HCT116 (cell line): ENCODE measurements at places on chromosomes 2 and 18.
A peak's percentile ranks its signal among the peaks of the same experiment; 100 is the strongest.

GRCh38 chr2:39517622-39518021, 80.5 kb upstream of the MAP4K3 start:
- DNase-seq = no peak

DNA sequence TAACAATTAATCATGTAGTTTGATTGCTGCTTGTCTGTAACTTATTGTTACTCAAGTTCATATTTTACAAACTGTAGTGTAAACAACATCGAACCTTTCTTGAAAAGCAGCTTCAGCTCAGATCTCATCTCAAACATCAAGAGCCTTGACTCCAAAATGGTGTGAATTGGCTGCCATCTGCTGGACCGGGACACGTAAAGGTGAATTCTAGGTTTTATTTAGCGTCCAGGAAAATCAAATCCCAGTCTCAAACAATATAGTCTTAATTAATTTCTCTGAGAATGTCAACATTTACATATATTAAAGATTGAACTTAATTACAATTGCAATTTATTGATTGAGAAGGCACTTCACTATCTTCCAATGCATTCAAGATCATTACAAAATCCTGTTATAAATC, 453.0 kb downstream of the GALR1 start:
- no peak for DNase-seq

GRCh38 chr2:46909771-46910419, 5.7 kb downstream of the MCFD2 start:
- DNase-seq = peak; percentile 94

DNA sequence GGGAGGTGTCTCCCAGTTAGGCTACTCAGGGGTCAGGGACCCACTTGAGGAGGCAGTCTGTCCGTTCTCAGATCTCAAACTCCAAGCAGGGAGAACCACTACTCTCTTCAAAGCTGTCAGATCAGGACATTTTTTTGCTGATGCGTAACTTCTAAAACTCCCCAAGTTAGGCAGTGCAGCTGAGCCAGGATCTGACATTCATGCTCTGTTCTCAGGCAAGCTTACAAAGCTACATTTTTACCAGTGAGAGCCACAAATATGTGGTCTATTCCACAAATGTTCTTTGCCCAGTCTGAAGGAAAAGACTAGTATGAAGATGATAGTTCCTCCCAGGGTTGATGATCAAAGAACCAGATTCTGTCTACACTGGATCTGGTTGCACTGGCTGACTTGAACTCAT, 184.1 kb downstream of the MTCL1 start:
- DNase-seq = no peak

GRCh38 chr2:241138471-241138870, 10.8 kb downstream of the PASK start:
- DNase-seq = no peak

DNA sequence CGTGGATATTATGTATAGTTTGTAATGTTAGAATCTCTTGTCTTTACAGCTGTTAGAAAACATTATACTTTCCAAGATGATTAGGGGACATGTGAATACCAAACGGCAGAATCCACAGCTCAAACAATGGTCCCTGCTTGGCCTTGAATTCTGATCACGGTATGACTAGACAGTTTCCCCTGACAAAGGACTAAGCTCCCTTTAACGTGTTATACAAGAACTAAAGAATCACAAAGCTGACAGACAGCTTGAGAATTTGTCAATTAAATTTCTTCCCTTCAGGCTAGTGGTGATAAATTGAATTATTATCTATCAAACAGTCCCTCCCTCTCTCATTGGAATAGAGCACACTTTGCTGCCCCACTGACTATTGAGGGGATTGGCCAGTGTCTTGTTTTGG, 359.2 kb upstream of the ID2 start:
- no peak for DNase-seq

- DNase-seq = no peak
Measured at GRCh38 chr2:16861111-16861510, 195.5 kb upstream of the CYRIA start.

DNA sequence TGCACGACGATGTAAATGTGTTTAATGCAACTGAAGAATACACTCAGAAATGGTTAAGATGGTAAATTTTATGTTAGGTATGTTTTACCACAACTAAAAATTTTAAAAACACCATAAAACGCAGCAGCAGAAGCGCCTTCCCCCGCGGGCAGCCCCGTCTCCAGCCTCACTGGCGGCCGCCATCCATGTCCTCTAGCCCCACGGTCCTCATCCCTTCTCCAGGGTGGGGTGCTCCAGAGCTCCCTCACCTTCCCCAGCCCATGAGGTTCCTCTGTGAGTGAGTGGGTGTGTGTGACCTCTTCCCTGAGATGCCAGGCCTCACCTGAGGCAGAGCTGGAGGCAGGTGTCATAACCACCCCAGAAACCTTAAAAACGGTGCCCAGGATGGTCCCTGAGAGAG, 17.0 kb downstream of the INHBB start:
- DNase-seq = no peak

DNA sequence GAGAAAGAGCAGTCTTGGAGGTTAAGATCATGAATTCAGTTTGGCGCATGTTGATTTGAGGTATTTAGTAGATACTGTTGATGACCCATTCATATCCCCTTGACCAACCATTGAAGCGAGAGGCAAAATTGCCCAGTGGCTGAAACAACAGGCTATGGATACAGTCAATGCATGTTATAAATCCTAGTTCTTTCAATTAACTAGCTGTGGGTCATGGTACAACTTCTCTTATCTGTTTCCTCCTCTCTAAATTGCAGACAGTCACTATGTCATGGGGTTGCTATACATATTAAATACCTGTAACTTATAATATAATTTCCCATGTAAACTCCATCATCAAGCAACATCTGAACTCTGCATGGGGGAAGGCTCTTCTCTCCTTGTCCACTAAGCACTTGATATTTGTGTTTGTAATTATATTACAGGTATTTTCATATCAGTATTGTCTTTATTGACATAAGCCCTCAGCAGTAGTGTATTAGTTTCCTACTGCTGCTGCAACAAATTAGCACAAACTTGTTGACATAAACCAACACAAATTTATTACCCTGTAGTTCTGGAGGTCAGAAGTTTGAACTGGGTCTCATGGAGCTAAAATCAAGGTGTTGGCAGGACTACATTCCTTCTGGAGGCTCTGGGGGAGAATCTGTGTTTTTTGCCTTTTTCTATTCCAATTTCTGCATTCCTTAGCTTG, 61.7 kb upstream of the ACTR3 start:
- no peak for DNase-seq

- DNase-seq = no peak
Measured at GRCh38 chr18:4549164-4549872, 94.2 kb upstream of the DLGAP1 start.

DNA sequence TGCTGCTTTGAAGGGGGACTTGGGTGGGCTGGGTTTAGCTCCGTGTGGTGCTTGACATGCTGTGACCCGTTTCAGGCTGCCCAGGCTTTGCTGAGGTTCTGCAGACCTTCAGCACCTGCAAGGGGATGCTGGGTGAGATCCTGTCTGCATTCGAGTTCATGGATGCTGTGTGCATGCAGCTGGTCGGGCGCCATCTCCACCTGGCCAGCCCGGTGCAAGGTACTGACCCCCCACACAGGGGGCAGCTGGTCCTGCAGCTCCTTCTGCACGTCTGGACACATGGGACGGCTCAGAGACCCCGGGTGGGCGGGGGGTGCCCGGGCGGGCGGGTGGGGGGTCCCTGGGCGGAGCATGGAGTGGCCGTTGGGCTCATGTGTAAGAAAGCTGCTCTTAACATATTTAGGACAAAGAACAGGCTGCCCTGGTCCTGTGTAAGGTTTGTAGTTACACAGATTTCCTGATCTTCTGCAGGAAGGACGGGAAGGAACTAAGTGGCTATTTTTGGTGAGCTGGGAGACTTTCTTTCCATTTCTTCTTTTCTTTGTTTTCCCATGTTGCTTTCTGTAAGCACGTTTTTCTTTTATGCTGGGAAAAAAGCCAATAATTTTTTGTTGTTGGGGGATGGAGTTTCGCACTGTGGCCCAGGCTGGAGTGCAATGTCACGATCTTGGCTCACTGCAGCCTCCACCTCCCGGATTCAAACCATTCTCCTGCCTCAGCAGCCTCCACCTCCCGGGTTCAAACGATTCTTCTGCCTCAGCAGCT, 15.8 kb downstream of the D2HGDH start:
- no peak for DNase-seq

DNA sequence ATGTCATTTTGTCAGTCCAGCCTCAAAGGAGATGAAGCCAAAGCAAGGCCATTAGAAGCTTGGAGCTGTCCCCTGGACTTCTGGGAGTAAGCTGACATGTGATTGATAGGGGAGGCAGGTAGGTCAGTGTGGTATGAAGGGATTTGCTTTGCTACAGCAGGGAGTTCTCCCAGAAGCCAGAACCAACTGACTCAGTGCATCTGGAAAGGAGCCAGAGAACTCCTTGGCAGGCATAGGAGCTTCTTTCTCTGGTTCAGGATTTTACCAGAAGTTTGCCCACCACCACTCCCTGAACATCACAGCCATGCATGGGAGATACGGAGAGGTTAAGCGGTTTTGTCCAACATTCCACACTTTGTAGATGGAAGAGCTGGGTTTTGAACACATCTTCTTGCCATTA, 24.5 kb upstream of the KCNE4 start:
- DNase-seq = no peak

GRCh38 chr2:96260387-96261260, 5.2 kb downstream of the TMEM127 start:
- peak; percentile 82 for DNase-seq

GRCh38 chr18:24616653-24617052, 156.2 kb downstream of the HRH4 start:
- DNase-seq = no peak

DNA sequence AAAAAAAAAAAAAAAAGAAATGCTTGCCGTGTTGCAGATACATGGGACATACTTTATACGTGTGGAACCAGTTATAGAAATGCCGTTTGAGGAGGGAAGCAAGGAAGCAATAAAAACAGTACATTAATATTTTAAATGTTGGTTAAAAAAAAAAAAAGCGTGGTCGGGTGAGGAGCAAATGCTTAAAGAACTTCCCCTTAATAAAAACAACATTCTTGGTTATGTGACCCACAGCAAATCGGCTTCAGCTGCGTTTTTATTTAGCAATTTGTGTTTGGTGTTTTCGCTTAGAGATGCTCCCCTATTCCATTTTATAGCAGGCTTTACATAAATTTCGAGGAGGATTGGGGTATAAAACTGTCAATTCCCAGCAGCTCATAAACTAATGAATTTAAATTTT, 223.6 kb downstream of the LRRTM1 start:
- no peak for DNase-seq

DNA sequence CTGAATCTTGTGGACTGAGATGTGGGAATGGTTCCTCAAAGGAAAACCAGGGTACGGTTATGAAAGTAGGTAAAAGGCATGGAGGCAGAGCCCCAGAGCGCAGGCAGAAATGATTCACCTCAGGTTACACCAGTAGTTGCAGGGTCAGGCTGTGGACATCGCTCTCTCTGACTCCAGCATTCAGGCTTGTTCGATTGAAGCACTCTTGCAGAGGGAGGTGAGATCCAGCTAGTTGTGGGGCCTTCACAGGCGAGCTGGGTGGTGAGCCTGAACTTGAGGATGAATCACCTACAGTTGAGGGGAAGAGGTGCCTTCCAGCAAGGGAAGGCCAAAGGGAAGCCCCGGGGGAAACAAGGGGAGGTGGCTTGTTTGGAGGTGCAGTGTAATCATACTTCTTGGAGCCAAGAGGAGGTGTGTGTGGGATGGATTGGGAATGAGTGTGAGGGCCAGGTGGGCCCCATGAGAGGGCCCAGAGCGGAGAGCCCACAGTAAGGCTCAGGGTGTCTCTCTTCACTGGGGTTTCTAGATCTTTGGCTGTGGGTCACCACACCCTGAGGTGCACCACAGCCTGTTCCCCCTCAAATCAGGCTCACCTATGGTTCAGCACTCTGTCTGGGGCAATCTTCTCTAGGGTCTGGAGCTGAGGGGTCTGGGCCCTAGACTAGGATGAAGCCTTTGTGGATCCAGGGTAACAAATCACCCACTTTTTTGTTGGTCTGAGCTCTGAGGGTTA, 48.5 kb upstream of the MCFD2 start:
- DNase-seq = no peak

GRCh38 chr18:79883461-79884293, 67.8 kb downstream of the SLC66A2 start:
- no peak for DNase-seq

GRCh38 chr2:97935719-97936161, 60.0 kb downstream of the TMEM131 start:
- peak; percentile 28 for DNase-seq

GRCh38 chr2:220764171-220764570, 807.9 kb downstream of the EPHA4 start:
- no peak for DNase-seq

- no peak for DNase-seq
Measured at GRCh38 chr2:170245312-170245711, 67.4 kb downstream of the MYO3B start.

GRCh38 chr2:37767959-37768925, 96.8 kb upstream of the CDC42EP3 start:
- no peak for DNase-seq

DNA sequence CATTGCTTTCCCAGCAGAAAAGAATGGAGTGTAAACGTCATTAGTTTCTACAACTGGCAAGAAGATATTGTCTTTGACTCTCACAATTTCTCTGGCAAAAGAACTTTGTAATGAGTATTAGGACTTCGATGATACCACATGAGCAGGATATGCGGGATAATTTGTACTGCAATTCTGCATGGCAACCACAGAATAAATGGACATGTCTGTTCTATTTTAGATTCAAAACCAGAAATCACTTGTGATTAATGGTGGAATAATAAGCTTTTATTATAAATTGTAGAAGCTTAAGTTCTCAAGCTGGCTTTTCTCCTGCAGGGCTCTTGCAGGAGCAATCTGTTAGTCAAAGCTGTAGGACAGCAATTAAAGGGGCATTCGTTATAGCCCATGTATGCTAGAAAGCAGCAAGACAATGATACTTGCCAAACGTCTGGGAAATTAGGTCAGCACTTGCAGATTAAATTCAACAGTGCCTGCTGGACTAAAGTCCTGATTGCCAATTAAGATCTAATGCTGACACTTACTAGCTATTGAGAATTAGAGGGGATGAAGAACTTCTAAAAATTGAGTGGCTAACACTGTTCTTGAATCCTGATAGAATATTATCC, 177.9 kb downstream of the PTH2R start:
- DNase-seq = no peak

DNA sequence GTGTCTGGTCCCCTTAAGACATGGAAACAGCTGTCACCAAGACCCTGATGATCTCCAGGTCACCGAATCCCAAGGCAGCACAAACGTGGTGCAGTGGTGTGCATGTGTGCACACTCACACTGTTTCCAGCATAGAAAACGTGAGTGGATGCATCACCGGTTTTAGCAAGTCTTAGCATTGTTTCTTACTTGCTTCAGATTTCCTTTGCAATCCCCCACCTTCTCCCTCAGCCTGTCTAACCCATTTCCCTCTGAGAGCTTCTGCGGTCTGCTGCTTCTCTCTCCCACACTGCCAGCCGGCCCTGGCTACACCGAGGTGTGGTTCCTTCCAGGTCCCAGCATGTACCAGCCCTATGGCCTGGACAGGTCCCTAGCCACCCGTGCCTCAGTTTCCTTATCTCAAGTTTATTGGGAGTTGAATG, 343.4 kb upstream of the HS6ST1 start:
- DNase-seq = no peak
